ENCODE measurements at places on chromosomes 6 and 20.

GRCh38 chr20:48932375-48932941, 10.9 kb downstream of the ARFGEF2 start:
- DNase-seq: peak; percentile 80

DNA sequence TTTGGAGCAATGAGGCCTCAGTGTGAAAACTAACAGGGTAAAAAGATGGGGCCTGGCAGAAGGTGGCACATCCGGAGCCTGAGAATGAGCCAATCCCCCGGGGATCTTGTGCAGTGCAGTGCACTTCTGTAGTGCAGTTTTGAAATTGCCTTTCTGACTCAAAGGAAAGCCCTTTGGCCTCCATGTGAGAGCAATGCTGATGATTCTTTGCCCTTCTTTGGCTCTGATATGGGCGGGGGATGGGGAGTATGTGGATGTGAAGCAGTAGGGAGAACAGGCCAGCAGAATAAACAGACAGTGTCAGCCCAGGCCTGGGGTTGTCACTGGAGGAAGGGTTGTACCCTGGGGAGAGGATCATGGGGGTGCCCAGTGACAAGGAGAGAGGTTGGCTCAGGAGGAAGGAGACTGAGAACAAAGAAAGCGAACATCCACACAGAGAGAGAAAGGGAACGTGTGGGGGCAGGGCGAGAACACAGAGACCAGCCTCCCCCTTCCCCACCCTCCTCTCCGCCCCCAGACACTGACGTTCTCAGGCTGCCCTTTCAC, 351.2 kb downstream of the CDC5L start:
- DNase-seq: no peak

DNA sequence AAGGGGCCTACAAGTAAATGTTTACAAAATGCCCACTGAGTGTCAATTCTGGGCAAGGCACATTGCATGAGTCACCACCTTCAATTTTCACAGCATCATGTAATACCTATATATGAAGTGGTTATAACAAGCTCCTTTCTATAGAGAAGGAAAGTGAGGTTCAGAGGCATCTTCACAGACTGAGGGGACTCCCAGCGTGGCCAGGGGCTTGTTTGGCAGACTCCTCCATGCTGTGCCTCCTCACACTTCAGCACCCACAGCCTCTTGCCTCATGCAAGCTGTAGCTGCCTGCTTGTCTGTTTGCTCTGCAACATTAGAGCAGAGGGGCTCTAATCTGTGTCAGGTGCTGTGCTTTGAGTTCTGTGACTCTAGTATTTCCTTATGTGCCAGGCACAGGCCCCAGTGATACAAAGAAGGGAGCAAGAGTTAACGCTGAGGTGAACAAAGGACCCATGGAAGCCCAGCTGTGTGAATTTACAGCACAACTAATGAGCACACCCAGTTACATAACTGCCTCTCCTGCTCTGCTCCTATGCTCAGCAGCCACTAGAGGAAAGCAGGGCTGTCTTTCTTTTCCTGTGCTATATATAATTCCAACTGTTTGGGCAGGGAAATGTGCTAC, 72.3 kb downstream of the ZHX3 start:
- peak; percentile 15 for DNase-seq

DNA sequence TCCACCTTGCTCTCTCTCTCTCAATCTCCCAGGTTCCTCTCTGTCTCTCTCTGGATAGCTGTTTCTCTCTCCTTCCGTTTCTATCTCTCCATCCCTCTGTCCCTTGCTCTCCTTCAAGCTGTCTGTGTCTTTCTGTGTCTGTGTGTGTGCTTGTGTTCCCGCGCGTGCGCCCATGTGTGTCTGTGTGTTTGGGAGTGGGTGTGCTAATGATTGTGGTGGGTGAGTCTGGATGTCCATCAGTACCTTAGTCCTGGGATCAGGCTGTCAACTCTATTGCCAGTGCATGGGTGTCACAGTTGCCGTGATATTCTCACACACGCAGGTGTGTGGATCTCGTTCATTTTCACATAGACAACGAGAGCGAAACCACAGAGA, 1380.6 kb upstream of the DEFB115 start:
- DNase-seq: no peak

DNA sequence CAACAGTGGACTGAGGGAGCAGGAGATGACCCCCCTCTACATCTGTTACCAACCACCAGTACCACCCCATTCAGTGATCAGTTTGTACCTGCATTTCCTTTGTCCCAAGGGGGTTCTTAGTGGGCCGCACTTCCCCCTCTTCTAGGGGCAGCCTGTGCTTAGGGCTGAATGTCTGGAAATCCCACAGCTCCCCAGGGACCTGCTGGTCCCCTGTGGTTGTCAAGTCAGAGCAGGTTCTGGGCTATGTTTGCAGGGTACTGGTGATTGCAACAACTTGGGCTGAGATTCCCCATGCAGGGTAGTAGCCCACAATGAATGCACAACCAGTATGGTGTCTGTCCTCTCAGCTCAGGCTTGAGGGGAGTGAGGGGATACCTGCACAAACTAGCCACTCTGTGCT, 39.7 kb upstream of the COL10A1 start:
- no peak for DNase-seq

- no peak for DNase-seq
Measured at GRCh38 chr20:38266426-38266825, 5.9 kb upstream of the KIAA1755 start.

GRCh38 chr6:93676581-93676980, 257.2 kb upstream of the EPHA7 start:
- no peak for DNase-seq

- no peak for DNase-seq
Measured at GRCh38 chr6:159695984-159696383, 2.9 kb upstream of the SOD2 start.

DNA sequence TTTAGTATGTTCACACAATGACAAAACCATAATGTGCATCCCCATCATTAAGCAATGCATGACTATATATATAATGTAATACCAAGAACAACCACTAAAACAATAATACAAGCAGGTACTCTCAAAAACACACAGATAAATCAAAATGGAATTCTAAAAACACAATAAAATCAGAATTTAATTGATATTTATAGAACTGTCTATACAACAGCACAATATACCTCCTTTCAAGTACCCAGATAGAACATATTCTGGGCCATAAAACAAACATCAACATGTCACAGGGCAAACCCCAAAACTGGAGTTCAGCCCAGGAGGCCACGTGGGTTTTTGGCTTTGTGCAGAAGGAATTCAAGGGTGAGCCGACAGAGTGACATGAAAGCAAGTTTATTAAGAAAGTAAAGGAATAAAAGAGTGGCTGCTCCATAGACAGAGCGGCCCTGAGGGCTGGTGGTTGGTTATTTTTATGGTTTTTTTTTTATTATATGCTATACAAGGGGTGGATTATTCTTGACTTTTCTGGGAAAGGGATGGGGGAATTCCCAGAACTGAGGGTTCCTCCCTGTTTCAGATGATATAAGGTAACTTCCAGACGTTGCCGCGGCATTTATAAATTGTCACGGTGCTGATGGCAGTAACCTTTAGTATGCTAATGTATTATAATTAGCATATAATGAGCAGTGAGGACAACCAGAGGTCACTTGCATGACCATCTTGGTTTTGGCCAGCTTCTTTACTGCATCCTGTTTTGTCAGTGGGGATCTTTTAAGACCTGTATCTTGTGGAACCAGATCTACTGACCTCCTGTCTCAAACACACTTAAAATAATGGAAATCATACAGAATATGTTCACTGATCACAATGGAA, 5.6 kb downstream of the RAB23 start:
- no peak for DNase-seq

GRCh38 chr20:7505152-7505834, 435.0 kb downstream of the HAO1 start:
- DNase-seq: no peak

GRCh38 chr20:57596998-57597939, 23.0 kb downstream of the ZBP1 start:
- DNase-seq: peak; percentile 43

GRCh38 chr20:59013959-59014608, 5.1 kb upstream of the TUBB1 start:
- DNase-seq: no peak

DNA sequence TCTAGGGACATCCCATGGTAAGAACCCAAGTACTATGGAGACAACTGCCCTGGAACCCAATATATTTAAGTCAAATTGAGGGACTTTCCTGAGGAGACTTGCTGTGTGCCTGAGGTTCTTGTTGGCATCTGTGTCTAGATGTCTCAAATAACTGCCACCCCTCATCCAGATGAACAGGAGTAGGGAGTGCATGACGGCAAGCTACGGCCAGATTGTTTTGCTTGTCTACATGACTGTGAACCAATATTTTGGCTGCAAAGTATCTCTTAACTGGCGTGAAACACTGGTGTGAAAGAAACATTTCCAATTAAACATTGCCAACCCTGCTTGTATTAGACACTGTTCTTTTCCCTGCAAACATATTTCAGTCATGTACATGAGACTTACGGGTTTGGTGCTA, 52.4 kb upstream of the SIM1 start:
- no peak for DNase-seq

DNA sequence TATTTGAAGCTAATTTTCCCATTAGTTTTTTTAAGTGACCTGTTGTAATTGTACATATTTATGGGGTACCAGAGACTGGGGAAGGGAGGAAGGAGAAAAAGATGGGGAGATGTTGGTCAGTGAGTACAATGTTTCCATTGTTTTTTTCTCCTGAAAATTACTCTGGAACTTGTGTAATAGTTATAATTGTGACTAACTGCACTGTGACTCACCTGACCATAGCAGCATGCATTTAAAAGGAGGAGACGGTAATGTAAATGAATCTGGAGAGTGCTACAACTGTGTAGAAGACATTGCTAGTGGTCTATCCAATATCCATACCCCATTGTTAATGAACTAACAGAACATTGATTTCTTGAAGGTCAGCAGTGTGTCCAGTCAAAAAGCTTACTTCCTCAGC, 133.4 kb downstream of the RFPL4B start:
- no peak for DNase-seq

DNA sequence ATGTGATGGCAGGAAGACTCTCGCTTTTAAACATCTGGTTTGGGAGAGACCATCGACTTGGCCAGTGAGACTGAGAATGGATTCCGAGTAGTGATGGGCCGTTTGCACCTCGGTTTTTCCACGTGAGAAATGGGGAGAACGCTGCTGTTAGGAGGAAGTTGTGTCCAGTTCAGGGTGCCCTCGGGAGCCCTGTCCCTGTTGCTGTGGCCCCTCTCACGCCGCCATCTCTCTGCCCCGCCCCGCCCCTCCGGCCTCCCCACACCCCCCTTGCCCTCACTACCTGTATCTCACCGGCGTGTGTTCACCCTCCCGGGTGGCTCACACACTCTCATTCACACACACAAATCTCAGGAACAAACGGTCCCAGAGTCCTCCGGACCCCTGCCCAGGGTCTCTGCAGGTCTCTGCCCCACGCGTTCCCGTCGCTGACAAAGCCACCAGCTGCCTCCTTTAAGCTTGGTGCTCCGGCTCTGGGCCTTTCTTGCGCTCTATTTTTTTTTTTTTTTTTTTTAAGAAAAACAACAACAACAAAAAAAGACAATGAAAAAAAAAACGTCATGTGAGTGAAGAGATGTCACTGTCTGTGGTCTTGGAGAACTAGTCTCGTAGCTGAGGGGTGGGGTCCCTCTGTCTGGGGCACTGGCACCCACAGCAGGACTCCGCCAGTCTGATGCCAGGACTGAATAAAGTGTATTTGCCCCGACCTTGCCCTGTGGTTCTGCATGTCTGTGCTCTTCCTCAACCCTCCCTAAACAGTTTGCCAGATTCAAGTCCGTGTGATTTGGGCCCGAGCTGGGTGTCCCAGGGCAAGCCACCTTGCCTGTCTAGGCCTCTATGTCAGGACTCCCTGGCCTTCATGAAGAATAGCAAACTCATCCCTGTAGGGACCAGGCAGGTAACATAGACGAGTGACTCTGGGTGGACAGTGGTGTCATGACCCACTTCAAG, 2.9 kb downstream of the SOX12 start:
- DNase-seq: no peak

DNA sequence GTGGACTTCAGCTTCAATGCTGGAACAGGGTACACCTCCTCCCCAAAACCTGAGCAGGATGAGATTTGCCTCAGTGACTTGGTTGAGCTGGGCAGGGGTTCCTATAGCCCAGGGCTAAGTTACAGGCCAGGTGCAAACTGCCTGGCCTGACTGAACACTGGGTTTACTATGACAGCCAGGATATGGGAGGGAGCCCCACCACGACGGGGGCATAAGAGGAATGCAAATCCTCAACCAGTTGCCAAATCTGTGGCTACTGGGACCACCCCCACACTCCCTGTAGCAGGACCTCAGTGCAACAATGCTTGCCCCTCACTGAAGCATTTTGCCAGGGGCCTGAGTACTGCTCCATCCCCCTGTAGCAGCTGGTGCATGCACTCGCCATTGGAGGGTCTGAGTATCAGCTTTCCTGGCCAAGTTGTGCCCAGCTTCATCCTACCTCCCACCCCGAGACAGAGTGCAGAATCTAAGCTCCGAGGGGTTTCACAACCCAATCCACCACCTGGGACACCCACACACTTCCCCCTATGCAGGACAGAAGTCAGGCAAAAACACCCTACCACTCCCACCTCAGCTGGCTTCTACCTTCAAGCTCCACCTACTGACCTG, 27.6 kb downstream of the TREML4 start:
- DNase-seq: no peak

DNA sequence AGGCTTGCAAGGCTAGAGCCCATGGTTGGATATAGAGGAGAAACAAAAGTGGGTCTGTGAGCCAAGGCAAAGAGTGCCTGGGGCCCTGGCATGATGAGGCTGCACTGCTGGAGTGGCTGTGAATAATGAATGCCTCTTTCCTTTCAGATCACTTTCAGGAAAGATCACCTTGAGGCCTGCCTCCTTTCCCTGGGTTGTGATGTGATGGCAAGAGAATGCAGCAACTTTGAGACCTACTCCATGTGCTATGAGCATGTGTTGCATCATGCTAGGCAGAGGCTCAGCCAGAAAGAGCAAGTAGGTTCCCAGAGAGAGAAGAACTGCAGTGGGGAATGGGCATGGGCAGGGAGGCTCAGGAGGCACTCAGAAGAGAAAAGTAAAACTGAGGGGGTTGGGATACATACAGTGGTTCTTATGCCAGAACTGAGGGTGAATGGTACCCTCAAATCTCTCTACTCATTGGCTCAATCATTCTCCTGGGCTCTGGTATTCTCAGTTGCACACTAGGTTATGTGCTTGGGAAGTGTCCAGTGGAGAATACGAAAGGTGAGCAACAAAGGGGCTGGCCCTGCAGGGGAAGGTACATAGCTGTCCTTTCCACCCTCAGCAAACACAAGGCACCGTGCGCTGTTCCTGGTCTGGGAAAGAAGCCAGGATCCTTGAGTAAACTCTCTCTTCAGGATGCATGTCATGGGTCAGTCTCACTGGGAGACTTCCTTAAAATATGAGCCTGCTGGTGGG, 45.9 kb downstream of the CD164 start:
- no peak for DNase-seq

GRCh38 chr6:56833127-56833791, 121.6 kb upstream of the BEND6 start:
- no peak for DNase-seq

DNA sequence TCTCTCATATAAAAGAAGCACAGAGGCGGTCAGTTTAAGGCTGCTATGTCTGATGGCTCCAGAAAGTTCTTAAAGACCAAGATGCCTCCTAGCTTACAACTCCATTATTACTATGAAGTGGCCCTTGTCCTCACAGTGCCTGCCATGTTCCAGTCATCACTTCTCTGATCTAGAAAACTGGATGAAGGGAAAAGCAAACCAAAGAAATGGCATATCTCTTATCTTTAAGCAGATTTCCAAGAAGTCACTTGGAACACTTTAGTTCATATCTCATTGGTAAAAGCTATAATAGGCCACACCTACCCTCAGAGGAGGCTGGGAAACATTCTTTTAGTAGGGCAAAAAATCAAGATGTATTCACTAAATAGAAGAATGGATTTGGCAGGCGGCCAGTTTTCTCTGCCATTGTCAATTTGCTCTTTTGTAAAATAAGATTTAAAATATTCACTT, 289.6 kb downstream of the TBC1D7 start:
- DNase-seq: no peak
